ENCODE measurements at places on chromosomes 2 and 18.

- no peak for DNase-seq
These were observed 50.9 kb downstream of the KDM3A start for GRCh38 chr2:86492048-86492453.

GRCh38 chr2:111715987-111716904, 167.7 kb downstream of the ANAPC1 start:
- DNase-seq = no peak

- DNase-seq = no peak
These were observed 87.3 kb downstream of the CBLN2 start for GRCh38 chr18:72456802-72457201.

GRCh38 chr2:10931710-10932255, 20.0 kb downstream of the KCNF1 start:
- peak; percentile 7 for DNase-seq

GRCh38 chr18:77248873-77249568, 627 bp upstream of the GALR1 start:
- no peak for DNase-seq

DNA sequence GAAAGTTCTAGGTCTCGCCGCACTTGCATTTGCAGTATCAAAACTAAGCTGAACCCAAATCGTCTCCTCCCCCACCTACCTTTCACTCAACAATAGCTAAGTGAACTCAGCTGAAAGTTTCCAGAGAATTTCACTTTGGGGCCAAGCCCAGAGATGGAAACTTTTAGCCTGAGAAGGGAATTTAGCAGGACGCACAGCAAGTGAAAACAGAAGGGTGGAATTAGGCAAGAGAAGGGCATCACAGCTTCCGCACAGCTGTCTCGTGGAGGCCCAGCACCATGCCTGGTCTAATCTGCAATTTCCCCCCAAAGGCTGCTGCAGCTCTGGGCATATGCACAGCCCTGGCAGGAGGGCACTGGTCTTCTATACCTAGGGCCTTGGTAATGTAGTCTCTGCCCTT, 262.0 kb downstream of the TNS1 start:
- no peak for DNase-seq

GRCh38 chr18:24271381-24272228, 126.0 kb downstream of the OSBPL1A start:
- DNase-seq = peak; percentile 69

- DNase-seq = no peak
These were observed 20.8 kb upstream of the TNP1 start for GRCh38 chr2:216880509-216881184.

GRCh38 chr18:58135183-58135641, 91.2 kb downstream of the NEDD4L start:
- DNase-seq = no peak

- no peak for DNase-seq
These were observed 55.7 kb downstream of the ACSL3 start for GRCh38 chr2:222916229-222917197.

All from T1000 (cell line).